H54 (cell line): ENCODE measurements at places on chromosomes 16 and 17.

DNA sequence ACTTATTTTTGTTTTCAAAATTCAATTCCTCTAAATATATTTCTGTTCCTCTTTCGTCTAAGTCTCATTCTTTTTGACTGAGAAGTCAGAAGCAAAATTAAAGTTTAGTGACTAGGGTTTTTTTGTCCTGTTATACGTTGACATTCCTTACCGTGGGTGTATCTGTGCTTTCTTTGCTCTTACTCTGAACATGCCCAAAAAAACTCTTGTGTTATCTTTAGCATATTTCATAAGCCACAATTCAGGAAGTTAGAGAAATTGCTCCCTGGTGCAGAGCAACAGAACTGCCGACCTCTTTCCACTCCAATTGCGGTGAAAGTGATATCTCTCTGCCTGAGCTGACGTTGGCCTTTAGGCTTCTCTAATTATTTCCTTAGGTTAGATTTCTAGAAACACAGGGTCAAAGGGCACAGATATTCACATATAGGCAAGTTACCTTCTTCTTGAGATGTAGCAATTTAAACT, 65.7 kb downstream of the CENPV start:
- no peak for DNase-seq

GRCh38 chr16:89600956-89601355, 12.5 kb upstream of the DPEP1 start:
- DNase-seq, result no peak

GRCh38 chr17:79921411-79922115, 82.3 kb upstream of the CBX4 start:
- no peak for DNase-seq

GRCh38 chr17:76251478-76252039, 11.3 kb upstream of the RNF157 start:
- no peak for DNase-seq

GRCh38 chr17:40121181-40122135, at the start of gene MSL1:
MSL1 (plus strand) TSS chr17:40121971; CDS start chr17:40122613, 642 bp downstream.
- peak; percentile 83 for DNase-seq

GRCh38 chr16:12612598-12613101, 191.0 kb downstream of the CPPED1 start:
- no peak for DNase-seq

DNA sequence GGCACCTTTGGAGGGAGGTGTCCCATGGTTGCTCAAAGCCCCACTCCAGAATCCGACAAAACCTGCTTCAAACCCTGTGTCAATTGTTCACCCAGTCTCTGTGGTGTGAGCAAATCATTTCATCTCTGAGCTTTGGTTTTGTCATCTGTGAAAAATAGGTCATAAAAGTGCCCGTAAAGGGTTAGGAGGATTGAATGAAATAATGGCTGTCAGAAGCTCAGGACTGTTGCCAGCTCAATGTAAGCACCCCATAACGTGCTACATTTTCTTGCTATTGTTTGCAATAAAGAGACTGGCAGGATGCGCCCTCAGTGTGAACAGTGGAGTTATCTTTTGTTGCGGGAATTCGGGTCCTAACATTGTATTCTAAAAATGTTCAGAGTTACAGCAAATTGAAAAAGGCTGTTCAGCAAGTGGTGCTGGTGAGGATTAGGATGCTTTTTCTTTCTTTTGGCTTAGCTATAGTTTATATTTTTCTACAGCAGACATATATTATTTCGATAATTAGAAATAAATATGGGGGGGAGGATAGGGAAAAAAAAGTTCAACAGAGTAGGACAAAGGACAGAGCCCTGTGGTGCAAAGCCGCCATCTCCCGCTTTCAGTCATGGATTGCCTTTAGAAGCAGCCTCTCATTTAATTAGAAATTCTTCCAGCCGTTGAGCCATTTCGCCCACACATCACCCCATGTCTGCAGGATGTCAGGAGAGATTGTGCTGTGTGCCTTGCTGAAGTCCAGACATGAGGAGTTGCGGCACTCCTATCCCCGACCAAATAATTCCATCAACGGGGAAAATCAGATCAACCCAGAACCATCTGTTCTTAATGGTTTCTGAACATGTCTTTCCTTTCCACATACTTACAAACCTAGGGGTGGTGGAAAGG, 20.9 kb upstream of the PYY start:
- DNase-seq, result no peak

DNA sequence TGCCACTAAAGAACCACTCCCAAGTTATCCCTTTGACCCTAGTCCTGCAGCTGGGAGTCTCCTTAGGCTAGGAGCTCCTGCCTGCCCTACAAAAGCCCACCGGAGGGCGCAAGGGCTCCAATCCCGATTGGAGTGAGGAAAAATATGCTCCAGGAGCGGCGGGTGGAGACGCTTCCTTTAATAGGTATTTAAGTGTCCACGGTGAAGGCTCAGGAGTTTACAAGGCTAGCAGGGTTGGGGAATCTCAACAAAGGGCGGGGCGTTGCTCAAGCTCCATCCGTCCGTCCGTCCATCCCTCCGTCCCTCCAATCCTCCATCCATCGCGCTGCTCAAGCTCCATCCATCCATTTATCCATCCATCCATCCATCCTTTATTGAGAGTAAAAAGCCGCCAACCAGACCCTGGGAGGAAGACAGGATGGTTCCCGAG, 556 bp upstream of the SPNS1 start:
- DNase-seq, result peak; percentile 71

DNA sequence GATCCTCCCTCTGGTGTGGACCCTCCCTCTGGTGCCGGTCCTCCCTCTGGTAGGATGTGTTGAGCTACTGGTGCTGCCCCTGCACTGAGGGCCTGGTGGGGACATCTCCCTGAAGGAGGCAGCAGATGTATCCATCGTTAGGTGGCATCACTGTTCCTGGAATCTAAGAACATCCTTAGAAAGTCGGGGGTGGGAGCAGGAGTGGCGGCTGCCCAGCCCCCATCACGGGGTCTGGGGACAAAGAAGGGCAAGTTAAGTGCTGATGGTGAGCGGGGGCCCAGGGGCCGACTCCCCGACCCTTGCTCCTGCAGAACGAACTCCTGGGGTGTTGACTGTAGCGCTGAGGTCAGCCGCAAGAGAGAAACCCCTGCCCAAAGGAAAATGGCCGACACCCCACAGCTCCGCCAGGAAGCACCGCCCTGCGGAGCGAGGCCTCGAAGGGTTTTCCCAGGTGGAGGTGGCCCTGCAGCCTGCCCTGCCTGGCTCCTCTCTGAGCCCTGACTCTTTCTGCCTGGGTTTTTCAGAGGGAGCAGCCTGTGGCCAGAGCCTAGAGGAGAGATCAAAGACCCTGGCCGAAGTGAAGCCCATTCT, 5.5 kb downstream of the CTU2 start:
- DNase-seq, result no peak

DNA sequence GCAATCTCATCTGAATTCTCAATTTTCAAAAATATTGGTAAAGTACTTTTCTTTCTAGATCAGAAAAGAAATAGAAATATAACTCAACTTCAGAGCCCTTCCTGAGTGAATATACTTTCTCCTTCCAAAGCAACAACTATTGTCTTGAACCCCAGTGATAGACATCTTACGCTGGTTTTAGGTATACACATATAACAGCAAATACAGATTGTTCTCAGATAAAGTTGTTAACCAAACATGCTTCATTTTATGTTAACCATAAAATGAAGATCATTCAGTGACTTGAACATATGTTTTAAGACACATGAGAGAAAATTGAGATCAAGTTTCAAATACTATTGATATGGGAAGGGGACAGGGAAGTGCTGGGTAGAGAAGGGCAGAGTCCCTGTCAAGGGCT, 53.7 kb upstream of the C17orf78 start:
- DNase-seq, result no peak

- DNase-seq, result no peak
These were observed 39.0 kb upstream of the EMP2 start for GRCh38 chr16:10619271-10619849.

DNA sequence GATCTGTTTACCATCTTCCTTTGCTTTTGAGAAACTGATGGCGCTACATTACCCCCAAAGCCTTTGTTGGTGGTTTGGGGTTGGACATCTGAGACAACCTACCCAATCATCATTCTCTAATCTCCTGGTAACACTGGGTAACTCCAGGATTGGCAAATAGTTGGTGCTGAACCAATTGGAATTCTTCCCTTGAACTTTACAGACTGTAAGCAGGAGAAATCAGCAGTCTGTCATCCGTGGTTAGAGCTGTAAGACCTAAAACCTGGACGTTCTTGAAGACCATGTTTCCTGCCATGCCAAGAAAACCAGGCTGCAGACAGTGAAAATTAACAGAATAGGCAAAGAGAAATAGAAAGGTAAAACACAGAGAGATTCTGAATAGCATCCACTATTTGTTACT, 398.8 kb upstream of the SALL1 start:
- no peak for DNase-seq

- DNase-seq, result no peak
These were observed 12.2 kb upstream of the CCL5 start for GRCh38 chr17:35892091-35893035.

- no peak for DNase-seq
These were observed 45.0 kb upstream of the NACA2 start for GRCh38 chr17:61635913-61636432.

- no peak for DNase-seq
These were observed 79.4 kb downstream of the MRM1 start for GRCh38 chr17:36680701-36681202.

DNA sequence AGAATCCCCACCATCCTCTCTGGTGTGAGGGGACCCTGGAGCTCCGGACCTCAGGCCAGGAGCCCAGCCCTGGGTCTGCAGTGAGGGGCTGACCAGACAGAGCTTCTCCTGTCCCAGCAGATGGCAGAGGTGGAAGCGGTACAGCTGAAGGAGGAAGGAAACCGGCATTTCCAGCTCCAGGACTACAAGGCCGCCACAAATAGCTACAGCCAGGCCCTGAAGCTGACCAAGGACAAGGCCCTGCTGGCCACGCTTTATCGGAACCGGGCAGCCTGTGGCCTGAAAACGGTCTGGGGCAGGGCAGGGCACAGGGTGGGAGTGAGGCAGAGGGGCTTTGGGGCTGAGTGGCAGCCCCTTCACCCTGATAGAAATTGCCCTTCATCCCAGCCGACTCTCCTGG, 527 bp downstream of the UNC45B start:
- DNase-seq, result no peak

- DNase-seq, result no peak
These were observed 6.7 kb downstream of the RNF213 start for GRCh38 chr17:80267391-80267790.

GRCh38 chr16:10069374-10069773, 112.9 kb downstream of the GRIN2A start:
- no peak for DNase-seq

DNA sequence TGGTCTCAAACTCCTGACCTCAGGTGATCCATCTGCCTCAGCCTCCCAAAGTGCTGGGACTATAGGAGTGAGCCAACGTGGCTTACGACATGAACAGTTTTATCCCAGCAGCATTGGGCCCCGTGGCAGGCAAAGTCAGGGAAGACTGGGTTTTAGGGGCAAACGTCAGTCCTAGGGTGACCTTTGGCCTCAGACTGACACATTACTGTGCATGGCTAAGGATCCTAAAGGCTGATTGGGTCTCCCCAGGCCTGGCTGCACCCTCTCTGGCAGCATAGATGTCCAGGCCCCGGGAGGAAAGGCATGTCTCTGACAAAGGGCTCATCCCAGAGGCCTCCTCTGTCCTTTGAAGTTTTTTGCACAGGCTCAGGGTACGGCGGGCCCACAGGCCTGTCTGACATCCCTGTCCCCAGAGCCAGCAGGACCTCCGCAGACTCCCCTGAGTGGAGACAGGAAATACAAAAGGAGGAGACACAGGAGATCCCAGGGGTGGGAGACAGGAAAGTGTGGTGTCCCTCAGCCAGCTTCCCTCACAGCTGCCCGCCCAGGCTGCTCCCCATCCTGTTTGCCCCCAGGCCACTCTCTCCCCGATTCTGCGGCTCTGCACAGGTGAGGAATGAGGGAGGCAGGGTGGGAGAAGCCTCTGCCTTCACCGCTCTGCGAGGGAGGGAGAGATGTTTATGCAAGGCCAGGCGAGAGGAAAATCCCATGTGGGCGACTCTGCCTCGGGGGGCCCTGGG, 54.5 kb upstream of the MTSS2 start:
- DNase-seq, result no peak

DNA sequence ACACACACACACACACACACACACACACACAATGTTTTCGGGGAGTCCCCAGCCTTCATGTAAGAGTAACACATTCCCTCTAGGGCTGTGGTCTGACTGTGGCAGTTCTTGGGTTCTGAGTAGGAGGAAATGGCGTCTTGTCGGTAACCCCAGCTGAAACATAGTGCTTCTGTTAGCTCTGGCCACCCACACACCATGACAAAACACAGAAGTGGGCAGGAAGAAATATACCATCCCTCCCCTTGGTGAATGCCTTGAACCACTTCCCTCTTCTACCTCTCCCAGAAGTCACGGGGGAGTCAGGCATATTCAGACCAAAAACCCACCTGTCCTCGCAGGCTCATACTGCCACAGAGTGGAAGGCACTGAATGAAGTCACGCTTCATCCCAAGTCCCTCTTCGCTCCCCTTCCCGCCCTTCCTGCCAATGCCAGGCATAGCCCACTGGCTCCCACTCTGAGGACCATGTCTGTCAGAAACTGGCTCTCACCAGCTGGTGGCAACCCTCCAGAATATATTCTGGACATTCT, 11.5 kb downstream of the SLC35B1 start:
- no peak for DNase-seq

DNA sequence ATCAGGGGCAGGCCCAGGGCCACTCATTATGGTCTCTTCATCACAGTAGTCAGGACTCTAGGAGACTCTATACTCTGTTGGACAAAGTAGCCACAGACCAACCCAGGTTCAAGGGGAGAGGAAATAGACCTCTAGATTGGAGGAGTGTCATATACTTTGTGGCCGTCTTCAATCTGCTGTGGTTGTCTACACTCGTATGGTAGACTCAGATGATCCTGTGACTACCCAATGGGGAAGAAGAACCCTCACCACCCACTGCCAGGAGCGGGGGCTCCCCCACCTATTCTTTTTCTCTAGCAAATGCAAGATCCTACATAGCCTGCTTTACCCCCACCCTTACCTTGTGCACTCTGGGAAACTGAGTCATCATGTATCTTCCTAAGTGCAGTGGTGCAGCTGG, 80.5 kb downstream of the KSR1 start:
- no peak for DNase-seq
